ENCODE measurements at places on chromosomes 7 and 10.

- DNase-seq, result no peak
Observed at GRCh38 chr7:98668255-98668654, 51.2 kb downstream of the NPTX2 start.

DNA sequence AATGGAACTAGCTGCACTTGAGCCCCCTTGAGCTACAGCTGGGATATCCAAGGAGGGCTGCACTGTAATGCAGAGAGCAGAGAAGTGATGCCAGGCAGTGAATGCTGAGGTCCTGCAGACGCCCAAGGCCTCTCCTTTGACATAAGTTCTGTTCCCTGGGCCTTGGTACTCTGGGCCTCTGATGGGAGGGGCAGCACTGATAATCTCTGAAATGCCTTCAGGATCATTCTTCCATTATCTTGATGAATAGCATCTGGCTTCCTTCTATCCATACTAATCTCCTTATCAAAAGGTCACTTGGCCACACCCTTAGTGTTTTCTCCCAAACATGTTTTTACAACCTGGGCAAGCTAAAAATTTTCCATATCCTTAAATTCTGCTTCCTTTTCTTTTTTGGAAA, 6.9 kb downstream of the GRB10 start:
- no peak for DNase-seq

DNA sequence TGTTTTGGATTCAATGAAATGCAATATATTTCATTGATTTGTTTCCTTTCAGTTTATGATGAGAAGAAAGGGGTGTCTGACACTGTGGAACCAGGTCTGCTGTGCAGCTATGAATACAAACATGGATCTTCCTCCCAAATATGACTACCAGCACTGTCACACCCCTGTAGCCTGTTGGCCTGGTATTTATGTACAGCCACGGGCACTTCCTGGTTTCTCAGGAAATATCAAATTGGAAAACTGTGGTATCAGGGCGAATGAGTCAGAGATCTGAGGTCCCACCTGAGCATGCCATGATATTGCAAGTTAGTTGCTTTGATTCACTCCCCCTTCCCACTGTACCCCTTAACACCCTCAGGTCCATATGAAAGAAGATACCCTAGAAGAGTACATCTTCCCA, 87.8 kb downstream of the DNMBP start:
- no peak for DNase-seq

GRCh38 chr7:67478066-67478465, 481.4 kb downstream of the TYW1 start:
- no peak for DNase-seq

GRCh38 chr7:82345886-82346285, 97.7 kb downstream of the CACNA2D1 start:
- DNase-seq, result no peak

- no peak for DNase-seq
Observed at GRCh38 chr10:94524146-94524545, 21.4 kb upstream of the HELLS start.

GRCh38 chr7:55540226-55540858, 32.0 kb downstream of the VOPP1 start:
- no peak for DNase-seq

DNA sequence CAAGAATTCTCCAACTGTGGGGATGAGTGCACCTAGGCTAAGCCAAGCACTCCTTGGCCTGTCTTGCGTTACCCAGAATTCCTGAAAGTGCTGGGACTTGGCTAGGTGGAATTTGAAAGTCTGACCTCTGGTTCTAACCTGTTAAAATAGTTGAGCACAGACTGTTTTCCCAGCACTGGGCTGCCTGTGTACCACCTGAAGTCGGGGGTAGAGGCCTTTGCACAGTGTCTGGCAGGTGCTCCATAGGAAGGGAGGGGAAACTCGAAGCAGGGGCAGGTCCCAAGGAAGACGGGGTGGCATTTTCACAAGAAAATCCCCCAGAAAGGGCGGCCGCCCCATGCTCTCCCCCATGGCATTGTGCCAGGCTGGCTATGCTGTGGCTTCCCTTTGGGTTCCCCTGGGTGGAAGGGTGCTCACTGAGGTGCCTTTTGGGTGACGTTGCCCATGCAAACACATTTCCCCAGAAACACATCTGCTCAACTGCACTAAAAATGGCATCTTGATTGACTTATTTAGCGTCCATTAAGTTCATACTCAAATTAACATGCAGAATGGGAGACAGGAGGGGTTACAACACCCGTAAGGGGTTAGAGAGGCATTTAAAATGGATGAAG, 62.9 kb downstream of the SYPL1 start:
- DNase-seq, result no peak

DNA sequence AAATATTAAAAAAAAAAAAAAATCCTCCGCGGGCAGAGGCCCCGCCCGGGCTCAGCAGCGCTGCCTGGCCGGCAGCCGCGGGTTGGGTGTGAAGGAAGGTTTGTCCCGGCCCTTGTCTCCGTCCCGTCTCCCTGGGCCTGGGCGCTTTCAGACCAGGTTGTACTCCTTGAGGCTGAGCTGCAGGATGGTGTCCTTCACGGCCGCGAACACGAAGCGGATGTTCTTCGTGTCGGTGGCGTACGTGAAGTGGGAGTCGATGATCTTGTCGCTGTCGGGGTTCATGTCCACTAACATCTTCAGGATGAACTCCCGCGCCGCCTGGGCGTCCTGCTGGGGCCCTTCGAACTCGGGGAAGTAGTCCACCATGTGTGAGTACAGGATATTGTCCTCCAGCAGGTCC, 123.7 kb upstream of the KCTD7 start:
- DNase-seq, result no peak

DNA sequence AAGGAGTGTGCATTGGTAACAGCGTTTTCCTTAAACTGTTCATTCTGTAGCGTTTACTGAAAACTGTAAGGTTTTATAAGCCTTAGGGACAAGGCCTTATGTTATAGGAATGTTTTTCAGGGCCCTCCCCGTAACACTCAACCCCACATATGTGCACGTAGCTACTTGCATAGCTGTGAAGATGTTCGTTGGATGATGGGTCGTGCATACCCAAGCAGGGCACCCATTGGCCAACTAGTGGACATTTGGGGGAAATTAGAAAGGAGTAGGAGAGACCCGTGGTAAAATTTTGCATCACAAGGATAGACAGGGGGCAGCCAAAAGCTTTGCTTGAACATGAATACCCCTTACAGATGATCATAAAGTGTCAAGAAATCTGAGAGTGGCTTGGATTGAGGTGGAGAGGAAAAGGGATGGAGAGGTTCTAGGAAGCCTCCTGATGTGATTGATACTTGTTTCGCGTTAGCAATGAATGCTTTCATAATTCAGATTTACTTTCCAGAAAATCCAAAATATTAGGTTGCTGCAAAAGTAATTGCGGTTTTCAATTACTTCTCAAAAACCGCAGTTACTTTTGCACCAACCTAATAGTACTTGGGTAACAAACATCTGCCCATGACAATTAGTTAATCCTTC, 878 bp downstream of the SEC61A2 start:
- DNase-seq, result no peak

DNA sequence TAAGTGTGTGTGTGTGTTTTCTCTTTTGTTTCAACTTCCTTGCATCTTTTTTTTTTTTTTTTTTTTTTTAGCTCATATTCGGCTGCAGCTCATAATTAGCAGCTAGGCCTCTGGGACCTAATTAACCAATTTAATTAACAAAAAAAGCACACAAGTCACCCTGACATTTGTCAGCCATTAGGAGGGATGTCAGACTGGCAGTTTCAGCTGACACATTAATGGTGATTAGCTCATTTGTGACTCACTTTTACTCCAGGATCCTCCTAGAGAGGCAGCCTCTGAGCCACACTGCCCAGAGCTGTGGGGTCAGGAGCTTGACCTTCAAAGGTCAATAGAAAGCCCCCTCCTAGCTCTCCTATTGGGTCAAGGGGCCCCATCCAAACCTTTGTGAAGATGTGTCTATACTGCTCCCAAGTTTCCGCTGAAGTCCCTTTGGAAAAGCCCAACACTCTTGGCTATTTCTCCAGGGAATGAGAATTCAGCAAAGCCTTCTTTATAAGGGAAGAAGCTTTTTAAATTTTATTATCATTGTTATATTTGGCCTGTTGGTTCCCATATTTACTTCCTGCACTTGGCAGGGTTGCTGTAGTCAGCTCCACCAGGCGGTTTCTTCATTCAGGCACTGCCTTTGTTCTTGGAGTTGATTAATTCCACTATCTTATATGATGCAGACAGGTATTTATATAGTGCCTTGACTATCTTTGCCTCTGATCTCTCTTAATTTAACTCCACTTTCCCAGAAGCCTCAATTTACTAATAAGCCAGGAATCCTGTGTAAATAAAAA, 109.5 kb upstream of the HABP2 start:
- DNase-seq, result no peak

- DNase-seq, result peak; percentile 42
Observed at GRCh38 chr7:34900891-34901513, 136.3 kb downstream of the DPY19L1 start.

- no peak for DNase-seq
Observed at GRCh38 chr7:100878013-100878412, 3.1 kb downstream of the SRRT start.

DNA sequence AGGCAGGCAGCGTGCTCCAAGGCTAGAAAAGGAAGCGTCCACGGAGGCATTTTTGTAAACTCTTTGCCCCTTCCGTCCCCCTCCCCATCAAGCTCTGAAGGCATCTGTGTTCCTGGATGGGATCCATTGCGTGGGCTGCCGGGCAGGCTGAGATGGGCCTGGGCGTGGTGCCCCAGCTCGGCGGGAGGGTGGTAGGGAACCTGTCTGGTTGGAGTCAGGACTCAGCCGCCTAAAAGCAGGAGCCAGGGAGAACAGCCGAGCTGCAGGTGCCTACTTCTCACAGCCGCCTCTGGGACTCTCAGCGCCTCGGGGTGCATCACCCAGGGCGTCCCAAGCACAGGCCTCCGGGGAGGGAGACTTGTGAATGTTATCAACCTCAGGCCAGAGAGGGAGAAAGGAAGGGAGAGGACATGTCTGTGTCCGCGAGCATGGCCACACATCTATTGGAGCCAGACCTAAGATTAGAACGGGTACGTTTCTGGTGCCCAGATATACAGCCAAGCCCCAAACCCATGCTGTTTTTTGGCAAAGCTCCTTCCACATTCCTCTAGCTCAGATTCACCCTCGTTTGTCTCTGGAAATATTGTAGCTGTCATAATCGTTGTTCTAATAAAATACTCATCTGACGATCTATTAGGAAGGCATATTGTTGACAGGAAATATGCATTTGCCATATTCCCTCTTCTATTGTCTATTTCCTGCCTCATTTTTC, 48.6 kb upstream of the CTBP2 start:
- DNase-seq, result no peak
